Activated CD4-positive, alpha-beta memory T cell treated with anti-CD3 and anti-CD28 coated beads, Interleukin-2, amount 10 ng/mL, durations not matched to agents 7 days and 5 days (primary cell): ENCODE measurements at places on chromosomes 12 and 14. TPM values are rescaled to one million over a fixed set of nuclear protein-coding genes. Genes with fewer than 3 reads are reported as not detected.

AEBP2 gene
- 48.8 TPM for total RNA-seq

SMIM41 gene
- total RNA-seq = not detected

CLEC2A gene
- not detected for total RNA-seq

ASCL1 gene
- not detected for total RNA-seq

- peak overlapping the region; percentile 82 for H3K27ac ChIP-seq
- H3K36me3 ChIP-seq = peaks cover 33% of the 10 kb centered on the region
- peak overlapping the region; percentile 1 for H3K4me3 ChIP-seq
- peaks cover 57% of the 10 kb centered on the region for H3K4me1 ChIP-seq
- no peaks in the 10 kb centered on the region for H3K27me3 ChIP-seq
These were observed 18.2 kb downstream of the BICDL1 start for GRCh38 chr12:120007272-120007671.

DNA sequence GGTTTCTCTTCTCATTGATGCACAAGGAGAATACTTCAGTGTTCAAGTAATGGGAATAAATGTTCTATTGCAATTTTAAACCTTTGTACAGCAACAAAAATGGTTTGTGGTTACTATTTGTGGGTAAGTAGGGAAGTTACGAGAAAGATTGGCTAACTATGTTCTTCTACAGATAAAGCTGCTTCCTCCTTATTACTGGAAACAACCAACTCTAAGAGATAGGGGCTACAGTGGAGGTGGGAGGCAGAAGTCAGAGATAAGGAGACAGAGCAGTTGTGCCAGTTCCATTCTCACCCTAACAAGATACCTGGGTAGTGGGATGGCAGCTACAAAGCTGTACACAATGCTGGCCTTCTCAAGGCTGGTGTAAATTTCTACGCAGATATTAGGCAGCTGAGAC lies 16.2 kb downstream of the NOXRED1 start:
- H3K4me3 ChIP-seq = no peak overlapping the region
- H3K4me1 ChIP-seq = peaks cover 13% of the 10 kb centered on the region
- no peaks in the 10 kb centered on the region for H3K27me3 ChIP-seq
- no peak overlapping the region for H3K27ac ChIP-seq
- H3K36me3 ChIP-seq = no peaks in the 10 kb centered on the region

- H3K36me3 ChIP-seq = no peaks in the 10 kb centered on the region
- H3K27ac ChIP-seq = no peak overlapping the region
- no peaks in the 10 kb centered on the region for H3K4me1 ChIP-seq
- no peak for DNase-seq
- H3K4me3 ChIP-seq = no peak overlapping the region
These were observed 448.2 kb upstream of the TBX3 start for GRCh38 chr12:115132145-115132544.

GRCh38 chr12:54426690-54427089 lies 7.6 kb upstream of the ITGA5 start:
- H3K27ac ChIP-seq = no peak overlapping the region
- H3K4me3 ChIP-seq = no peak overlapping the region

DNA sequence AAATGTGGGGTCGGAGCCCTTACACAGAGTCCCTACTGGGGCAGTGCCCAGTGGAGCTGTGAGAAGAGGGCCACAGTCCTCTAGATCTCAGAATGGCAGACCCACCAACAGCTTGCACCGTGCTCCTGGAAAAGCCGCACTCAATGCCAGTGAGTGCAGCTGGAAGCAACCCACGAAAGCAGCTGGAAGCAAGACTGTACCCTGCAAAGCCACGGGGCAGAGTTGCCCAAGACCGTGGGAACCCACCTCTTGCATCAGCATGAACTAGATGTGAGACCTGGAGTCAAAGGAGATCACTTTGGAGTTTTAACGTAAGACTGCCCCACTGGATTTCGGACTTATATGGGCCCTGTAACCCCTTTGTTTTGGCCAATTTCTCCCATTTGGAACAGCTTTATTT lies 12.3 kb downstream of the GTF2A1 start:
- H3K4me1 ChIP-seq = peaks cover 31% of the 10 kb centered on the region
- no peak for DNase-seq

DNA sequence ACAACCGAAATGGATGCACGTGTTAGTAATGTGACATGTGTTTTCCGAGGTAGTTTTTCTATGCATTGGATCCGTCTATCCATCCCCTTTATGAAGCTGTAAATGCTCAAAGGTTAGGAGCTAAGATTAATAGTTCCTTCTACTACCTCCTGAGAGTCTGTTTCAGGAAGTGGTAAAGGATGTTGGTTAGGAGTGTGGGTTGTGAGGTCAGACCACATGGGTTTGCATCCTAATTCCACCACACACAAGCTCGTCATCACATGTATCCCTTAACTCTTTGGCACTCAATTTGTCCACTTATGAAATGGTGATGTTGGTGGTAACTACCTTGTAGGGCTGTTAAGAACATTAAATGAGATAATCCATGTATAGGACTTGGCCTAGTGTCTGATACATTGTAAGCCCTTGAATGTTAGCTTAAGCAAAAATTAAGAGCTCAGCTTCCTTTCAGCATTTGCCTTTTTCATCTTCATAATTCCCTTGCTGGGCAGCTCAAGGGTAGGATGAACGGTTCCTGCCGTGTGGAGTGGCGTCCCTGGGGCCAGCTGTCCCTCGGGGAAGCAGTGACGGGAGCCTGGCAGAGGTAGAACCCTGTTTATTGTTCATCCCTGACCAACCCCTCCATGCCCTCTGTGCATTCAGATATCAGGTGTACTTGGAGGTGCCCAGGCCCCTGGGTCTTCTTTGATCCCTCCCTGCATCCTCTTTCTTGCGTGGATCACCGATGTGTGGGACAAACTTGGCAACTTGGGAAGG lies 52.3 kb downstream of the TSPAN9 start:
- H3K27me3 ChIP-seq = peaks cover 48% of the 10 kb centered on the region
- H3K27ac ChIP-seq = no peak overlapping the region
- no peaks in the 10 kb centered on the region for H3K36me3 ChIP-seq
- H3K4me3 ChIP-seq = no peak overlapping the region
- peaks cover 17% of the 10 kb centered on the region for H3K4me1 ChIP-seq

DNA sequence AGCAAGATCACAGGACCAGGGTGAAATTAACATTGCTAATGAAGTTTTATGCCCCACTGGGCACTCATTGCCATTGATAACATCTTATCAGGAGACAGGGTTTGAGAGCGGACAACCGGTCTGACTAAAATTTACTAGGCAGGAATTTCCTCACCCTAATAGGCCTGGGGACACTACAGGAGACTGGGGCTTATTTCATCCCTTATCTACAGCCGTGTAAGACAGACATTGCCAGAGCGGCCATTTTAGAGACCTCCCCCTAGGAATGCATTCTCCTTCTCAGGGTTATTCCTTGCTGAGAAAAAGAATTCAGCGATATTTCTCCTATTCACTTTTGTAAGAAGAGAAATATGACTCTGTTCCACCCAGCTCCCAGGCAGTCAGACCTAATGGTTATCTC lies 8.3 kb downstream of the OR4K17 start:
- H3K27ac ChIP-seq = no peak overlapping the region
- H3K4me3 ChIP-seq = no peak overlapping the region
- DNase-seq = no peak

- no peak for DNase-seq
- no peaks in the 10 kb centered on the region for H3K4me1 ChIP-seq
- H3K36me3 ChIP-seq = no peaks in the 10 kb centered on the region
- H3K27ac ChIP-seq = no peak overlapping the region
- no peak overlapping the region for H3K4me3 ChIP-seq
These were observed 311.0 kb upstream of the FLRT2 start for GRCh38 chr14:85218982-85219381.

GRCh38 chr12:2260441-2260840 lies 207.7 kb downstream of the CACNA1C start:
- peaks cover 12% of the 10 kb centered on the region for H3K27me3 ChIP-seq
- H3K4me1 ChIP-seq = no peaks in the 10 kb centered on the region
- no peak overlapping the region for H3K4me3 ChIP-seq
- H3K36me3 ChIP-seq = no peaks in the 10 kb centered on the region
- H3K27ac ChIP-seq = no peak overlapping the region
- DNase-seq = no peak

DNA sequence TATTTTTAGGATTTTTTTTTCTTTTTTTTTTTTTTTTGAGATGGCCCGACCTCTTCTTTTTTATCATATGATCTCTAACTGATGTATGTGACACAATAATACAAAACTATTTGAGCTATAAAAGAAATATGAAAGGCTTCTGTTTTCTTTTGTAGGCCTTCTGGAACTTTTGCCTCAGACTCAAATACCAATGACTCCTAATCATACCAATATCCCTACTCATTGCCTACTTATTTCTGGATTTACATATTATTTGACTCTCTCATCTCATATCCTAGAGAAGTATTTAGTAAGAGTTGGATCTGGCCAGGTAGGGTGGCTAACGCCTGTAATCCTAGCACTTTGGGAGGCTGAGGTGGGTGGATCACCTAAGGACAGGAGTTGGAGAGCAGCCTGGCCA lies 12.7 kb upstream of the WDR89 start:
- H3K4me1 ChIP-seq = peaks cover 19% of the 10 kb centered on the region
- DNase-seq = no peak
- H3K27me3 ChIP-seq = no peaks in the 10 kb centered on the region

GRCh38 chr14:101355284-101355683 lies 206.0 kb upstream of the DIO3 start:
- DNase-seq = no peak
- H3K4me3 ChIP-seq = no peak overlapping the region

- H3K27ac ChIP-seq = no peak overlapping the region
- no peaks in the 10 kb centered on the region for H3K27me3 ChIP-seq
- H3K36me3 ChIP-seq = peaks cover 2% of the 10 kb centered on the region
- H3K4me3 ChIP-seq = no peak overlapping the region
- no peak for DNase-seq
- no peaks in the 10 kb centered on the region for H3K4me1 ChIP-seq
These were observed 257.8 kb upstream of the ARHGAP5 start for GRCh38 chr14:31819281-31819680.

GRCh38 chr12:124667506-124668326 lies 100.3 kb upstream of the NCOR2 start:
- no peak overlapping the region for H3K4me3 ChIP-seq
- H3K36me3 ChIP-seq = no peaks in the 10 kb centered on the region
- H3K27me3 ChIP-seq = peaks cover 1% of the 10 kb centered on the region
- DNase-seq = no peak
- H3K4me1 ChIP-seq = no peaks in the 10 kb centered on the region

DNA sequence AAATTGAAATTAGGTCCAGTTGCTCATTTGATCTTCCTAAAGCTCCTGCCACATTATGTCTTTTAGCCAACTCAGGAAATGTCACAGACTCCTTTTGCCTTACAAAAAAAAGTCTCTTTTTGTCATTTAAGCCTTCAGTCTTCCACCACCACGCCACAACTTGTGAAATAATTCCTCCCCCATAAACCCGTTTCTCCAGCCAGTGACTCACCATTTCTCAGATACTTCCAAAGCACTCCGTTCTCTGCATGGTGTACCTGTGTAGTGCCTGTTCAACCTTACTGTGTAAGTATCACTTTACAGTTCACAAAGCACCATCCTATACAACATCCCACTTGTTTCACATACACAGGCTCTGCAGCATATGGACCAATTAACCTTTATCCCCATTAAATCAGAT lies 139.5 kb upstream of the AEBP2 start:
- H3K4me3 ChIP-seq = no peak overlapping the region
- no peaks in the 10 kb centered on the region for H3K36me3 ChIP-seq
- H3K27me3 ChIP-seq = no peaks in the 10 kb centered on the region
- H3K27ac ChIP-seq = no peak overlapping the region
- no peaks in the 10 kb centered on the region for H3K4me1 ChIP-seq

DNA sequence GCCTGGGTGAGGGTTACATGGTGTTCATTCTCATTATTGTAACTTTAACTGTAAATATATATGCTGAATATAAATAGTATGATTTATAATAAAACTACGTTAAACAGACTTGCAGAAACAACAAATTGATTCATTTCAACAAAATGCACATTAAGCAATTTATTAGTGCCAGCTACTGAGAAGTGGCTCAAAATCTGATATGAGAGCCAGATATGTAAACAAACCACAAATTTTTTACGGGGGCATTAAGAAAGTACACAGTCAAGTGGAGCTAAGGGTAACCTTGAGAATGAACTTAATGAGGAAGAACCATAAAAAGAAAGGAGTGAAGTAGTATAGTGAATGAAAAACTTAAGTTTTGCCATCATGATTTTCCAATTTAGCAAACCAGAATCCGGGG lies 40.3 kb downstream of the CEP128 start:
- no peak overlapping the region for H3K27ac ChIP-seq
- peaks cover 66% of the 10 kb centered on the region for H3K36me3 ChIP-seq
- H3K4me1 ChIP-seq = peaks cover 18% of the 10 kb centered on the region
- no peak overlapping the region for H3K4me3 ChIP-seq
- DNase-seq = no peak

DNA sequence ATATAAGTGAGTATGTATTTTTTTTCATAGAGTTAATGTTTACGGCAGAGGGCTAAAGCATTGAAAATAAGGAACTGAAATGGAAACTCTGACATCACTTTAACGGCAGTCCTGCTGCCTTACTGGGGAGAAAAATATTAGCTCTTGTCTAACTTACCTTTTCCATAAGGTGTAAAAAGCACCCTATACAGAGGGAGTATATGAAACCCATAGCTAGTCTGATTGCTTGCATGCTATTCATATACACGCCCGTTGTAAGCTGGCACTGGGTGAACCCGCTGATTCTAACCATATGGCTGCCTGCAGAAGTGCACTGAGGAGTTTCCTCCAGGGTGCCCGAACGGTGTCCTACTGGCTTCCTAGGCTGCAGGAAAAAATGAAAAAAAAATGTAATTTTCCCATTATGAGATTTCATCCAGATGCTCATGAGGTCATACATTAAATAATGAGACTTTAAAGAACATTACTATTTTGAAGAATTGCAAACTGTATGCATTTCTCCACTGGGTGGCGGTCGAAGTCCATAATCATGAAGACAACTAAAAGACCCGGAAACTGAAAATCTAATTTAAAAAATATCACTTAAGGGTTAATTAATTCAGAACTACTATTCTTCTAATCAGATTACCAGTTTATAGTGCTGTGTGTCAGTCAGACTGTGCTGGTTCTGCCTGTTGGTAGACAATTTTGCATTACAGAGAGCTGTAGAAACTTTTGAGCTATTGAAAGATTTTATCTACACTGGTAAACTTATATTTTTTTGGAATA lies 144.7 kb downstream of the ALX1 start:
- no peak overlapping the region for H3K27ac ChIP-seq
- DNase-seq = no peak
- no peak overlapping the region for H3K4me3 ChIP-seq
- H3K27me3 ChIP-seq = no peaks in the 10 kb centered on the region
- no peaks in the 10 kb centered on the region for H3K4me1 ChIP-seq
- H3K36me3 ChIP-seq = no peaks in the 10 kb centered on the region

- H3K36me3 ChIP-seq = peaks cover 38% of the 10 kb centered on the region
- no peaks in the 10 kb centered on the region for H3K27me3 ChIP-seq
- no peak overlapping the region for H3K27ac ChIP-seq
- H3K4me1 ChIP-seq = peaks cover 73% of the 10 kb centered on the region
- DNase-seq = no peak
These were observed 49.2 kb downstream of the ARF6 start for GRCh38 chr14:49942090-49942489.
